ENCODE measurements at places on chromosomes 12 and 14.

DNA sequence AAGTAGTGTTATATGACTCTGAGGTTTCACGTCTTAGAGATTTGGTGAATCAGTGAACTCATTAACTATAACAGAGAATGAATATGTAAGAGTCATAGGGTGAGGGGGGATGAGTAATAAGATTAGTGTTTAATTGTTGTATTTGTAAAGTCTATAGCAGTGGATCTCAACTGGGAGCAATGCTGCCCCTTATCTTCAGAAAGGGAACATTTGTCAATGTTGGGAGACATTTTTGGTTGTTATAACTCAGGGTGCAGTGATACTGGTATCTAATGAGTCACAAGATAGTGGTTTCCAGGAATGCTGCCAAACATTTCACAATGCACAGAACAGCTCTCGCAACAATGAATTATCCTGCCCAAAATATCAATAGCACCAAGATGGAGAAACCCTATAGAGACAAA, 1193.7 kb downstream of the GALC start:
- no peak for DNase-seq

DNA sequence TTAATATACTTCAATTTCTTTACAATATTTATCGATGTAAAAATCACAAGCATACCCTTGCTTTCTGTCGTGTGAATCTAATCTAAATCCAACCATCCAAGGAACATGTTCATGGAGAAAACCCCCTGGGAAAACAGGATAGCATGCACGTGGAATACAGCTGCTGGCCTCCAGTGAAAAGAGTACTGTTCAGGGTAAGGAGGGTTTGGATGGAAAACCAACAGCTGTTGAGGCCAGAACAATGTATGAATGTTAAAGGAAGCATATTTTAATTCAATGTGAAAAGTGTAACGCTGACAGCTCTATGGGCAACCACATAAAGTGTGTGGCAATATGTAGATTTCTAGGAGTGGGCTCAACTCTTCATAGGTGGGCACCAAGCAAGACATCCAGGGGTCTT, 344.0 kb downstream of the TMEM132D start:
- no peak for DNase-seq

DNA sequence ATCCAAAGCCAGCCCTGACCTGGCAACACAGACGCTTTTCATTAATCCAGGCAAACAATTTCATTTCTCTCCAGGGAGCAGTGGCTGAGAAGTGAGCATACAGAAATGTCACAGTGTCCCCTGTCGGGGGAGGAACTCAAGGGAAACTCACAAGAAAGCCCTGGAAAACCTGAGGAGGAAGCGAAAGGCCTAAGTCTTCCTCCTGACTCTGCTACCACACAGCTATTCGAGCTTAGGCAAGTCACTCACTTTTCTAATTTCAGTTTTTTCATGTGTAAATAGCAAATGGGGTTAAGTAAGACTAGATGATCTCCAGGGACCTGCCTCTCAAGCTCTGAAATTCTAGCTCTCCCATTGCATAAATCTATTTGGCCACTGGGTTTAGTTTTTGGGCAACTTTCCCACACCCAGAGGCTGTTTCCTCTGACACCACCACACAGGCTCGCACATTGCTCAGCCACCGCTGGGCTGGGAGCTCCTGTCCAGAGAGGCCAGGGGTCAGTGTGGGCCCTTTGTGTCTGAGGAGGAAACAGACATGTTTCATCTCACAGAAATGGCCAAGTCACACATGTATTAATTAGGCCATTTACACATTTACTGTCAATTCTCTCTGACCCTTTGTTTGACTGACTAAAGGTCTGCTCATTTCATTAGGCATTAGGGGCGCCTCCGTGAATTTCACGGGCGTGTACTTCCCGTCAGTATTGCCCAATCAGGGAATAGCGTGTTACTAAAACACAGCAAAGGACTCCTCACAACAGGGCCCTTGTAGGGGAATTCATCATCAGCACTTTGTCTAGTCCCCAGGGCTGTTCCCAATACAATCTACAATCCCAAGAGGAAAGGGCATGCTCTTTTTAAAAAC, 9.8 kb upstream of the PNMA1 start:
- DNase-seq, result peak; percentile 85

- no peak for DNase-seq
Measured at GRCh38 chr14:73238941-73239340, 1.6 kb downstream of the PAPLN start.

- DNase-seq, result no peak
Measured at GRCh38 chr14:44778604-44779003, 183.1 kb downstream of the KLHL28 start.

DNA sequence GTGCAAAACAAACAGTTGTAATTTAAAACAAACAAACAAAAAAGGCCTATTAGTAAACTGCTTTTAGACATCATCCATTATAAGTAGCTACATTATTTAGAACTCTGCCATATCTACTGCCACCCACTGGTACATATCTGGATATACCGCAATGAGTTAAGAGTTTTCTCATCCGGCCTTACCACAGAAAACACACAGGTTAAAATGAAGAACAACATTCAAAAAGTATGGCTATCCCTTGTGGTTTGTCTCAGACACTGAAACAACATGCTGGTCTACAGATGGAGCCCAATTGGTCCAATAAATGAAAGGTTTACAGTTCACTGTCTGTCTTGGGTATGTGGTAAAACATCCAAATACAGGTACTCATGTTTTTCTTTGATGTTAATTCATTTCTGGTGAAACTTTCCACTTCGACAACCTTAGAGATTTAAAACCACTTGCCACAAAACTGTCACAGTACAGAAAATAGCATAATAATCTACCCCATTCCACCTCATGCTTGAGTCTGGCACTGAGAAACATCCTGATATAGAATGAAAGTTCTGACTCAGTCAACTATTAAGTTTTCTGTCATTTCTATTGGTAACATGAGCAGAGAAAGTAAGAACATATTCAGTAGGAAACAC, 354.3 kb downstream of the CEP128 start:
- DNase-seq, result no peak

DNA sequence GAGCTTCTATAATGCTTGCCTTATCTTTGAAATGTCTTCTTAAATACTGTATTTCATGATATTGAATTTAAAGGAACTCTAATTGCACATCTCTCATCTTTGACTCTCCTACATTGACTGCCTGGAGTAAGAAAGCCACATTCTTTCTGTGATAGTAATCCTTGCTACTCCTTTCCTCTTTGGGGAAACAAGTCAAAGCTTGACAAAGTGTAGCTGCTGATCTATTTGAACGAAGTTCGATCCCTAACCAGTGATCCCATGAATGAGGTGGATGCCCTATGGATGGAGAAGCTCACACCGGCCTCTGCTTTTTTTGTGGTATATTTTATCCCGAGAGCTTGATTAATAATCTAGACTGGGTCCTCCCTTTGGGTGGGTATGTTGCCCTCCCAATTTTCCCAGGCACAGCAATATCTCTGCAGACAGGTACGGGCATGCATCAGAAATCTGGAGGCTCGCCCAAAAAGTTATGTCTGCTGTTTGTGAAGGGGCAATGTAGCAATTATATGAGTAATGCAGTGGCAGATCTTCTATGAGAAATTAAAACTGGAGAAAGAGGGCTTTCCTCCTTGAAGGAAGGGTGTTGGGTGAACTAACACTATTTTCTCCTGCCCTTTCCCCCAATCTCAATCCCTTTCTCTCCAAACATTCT, 163.0 kb upstream of the FRMD6 start:
- DNase-seq, result no peak

- DNase-seq, result no peak
Measured at GRCh38 chr14:37623426-37623951, 28.1 kb downstream of the TTC6 start.

DNA sequence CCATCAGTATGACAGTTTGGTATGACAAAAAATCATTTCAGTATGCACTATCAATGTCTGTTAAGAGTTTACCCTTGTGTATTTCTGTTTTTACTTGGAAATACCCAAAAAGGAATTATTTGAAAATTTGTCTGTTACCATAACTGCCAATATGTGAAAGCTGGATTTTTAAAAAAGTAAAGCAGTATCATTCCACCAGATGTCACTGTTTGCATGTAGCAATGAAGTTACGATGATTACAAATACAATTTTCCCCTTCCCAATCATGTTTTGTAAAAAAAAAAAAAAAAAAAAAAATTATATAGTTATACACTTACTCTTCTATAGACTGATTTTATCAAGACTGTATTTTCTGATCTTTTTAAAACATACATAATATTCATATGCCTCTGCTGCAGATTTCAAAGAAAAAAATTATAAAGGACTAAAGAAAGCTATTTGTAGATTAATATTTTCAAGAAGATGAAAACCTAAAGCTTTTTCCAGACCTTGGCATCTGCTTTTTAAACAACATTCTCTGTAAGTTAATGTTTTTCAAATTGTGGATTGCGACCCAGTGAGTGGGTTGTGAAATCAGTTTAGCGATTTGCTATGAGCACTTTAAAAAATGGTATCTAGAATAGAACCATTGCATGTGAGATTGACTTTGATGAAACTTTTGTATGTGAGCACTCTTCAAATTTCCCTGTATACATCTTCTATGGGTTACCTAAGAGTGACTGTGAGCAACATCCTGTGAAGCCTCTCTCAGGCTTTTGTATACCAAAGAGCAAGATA, 114.2 kb downstream of the TTC6 start:
- no peak for DNase-seq

GRCh38 chr12:121915841-121916321, 2.5 kb upstream of the CFAP251 start:
- DNase-seq, result no peak

DNA sequence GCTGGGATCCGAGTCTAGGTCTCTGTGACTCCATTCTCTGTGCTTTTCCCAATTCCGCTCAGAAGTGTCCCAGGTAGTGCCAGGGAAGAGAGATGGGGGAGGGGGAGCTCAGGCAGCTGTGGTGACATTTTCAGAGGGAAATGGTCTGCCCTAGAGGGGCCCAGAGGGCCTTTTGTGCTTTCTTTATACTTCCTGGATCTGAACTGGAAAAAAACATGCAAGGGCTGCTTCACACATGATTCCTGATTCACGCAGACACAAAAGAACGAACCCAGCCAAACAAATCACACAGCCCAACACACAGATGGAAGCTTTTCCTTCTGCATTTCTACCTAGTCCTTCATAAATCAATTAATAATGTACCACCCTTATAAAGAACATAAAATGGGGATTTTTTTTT, 26.5 kb downstream of the GPR68 start:
- no peak for DNase-seq

- DNase-seq, result no peak
Measured at GRCh38 chr14:102717276-102717675, 60.0 kb upstream of the TRAF3 start.

DNA sequence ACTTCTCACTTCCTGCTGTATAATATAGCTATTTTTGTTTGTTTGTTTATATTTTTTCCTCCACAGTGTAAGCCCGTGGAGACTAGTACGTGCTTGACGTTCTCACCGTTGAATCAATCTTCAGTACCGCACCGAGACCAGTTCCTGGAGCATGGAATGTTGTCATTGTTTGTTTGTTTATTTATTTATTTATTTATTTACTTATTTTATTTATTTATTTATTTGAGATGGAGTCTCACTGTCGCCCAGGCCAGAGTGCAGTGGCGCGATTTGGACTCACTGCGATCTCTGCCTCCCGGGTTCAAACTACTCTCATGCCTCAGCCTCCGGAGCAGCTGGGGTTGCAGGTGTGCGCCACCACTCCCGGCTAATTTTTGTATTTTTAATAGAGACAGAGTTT, 506.6 kb upstream of the TMEM132C start:
- no peak for DNase-seq

- DNase-seq, result peak; percentile 55
Measured at GRCh38 chr14:87628129-87628528, 364.9 kb downstream of the GALC start.

DNA sequence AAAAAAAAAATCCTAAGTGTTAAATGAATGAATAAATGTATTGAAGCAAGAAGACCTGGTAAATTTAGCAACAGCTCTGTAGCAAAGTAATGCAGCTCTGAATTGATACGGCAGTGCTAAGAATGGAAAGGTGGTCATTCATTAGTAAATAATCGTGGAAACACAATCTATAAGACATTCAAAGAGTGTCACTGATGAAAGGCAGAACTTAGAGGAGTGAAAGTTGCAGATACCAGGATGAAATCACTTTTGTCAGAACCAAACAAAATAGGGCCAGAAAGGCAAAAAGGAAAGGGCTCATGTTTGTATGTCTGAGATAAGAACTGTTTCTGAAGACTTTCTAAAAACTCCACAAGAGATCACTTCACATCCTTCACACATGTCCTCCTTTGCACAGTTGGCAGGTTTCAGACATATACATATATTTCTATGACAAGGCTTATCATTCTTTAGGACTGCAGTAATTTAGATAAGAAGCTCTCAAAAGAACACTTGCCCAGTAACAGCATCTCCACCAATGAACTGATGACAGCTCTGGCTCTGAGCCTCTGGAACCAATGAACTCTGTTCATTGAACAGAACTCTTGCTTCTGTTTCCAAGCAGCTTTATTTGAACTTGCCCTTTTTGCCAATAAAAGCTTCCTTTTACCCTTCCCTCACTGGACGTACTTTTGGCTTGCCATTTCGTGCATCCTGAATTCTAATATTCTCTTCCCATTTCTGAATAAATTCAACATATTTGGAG, 4.2 kb upstream of the LRR1 start:
- DNase-seq, result no peak

GRCh38 chr14:33475623-33476022, 475.3 kb downstream of the EGLN3 start:
- peak; percentile 21 for DNase-seq
